Stimulated activated CD8-positive, alpha-beta memory T cell treated with anti-CD3 and anti-CD28 coated beads, Interleukin-15, amount 100 ng/mL, for 4 hours (primary cell): ENCODE measurements at places on chromosomes 2 and 18.

- no peak for DNase-seq
These were observed 47.7 kb downstream of the RAPGEF4 start for GRCh38 chr2:172783165-172783898.

- no peak for DNase-seq
These were observed 81.5 kb downstream of the XDH start for GRCh38 chr2:31333046-31333445.

DNA sequence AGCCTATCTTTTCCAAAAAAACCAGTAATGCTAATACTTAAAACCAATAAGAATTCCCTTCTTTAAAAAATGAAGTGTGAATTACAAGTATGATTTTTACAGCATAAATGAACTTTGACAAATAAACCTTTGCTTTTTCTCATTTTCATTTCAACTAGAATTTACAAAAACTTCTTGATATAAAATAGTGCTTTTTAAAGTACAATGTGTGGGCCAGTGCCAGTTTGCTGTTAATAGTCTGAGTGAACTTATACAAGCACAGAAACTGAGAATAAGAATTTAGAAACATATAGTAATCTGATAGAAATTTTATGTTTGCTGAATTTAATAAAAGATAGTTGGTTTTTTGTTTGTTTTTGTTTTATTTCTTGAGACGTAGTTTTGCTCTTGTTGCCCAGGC lies 43.7 kb upstream of the CHRNA1 start:
- DNase-seq = no peak

GRCh38 chr2:188851311-188851710 lies 122.9 kb upstream of the COL3A1 start:
- DNase-seq = no peak

- no peak for DNase-seq
These were observed 31.4 kb downstream of the FOSL2 start for GRCh38 chr2:28423856-28424605.

GRCh38 chr2:221574231-221574570 lies 2.1 kb upstream of the EPHA4 start:
- no peak for DNase-seq

DNA sequence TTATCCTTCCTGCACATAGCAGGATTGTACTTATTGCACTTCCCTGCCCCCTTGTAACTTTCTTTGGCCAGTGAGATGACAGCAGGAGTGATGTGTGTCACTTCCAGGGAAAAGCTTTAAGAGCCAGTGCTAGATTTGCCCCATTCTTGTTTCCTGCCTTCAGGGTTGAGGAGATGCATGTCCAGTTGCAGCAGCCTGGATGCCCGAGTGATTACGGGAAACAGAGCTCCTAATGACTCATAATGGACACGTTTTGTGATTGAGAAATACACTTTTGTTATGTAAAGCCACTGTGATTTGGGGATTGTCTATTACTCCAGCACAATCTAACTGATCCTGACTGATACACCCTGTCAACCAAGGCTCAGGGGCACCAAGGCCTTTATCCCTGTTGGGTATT lies 5.0 kb upstream of the TET3 start:
- DNase-seq = no peak

DNA sequence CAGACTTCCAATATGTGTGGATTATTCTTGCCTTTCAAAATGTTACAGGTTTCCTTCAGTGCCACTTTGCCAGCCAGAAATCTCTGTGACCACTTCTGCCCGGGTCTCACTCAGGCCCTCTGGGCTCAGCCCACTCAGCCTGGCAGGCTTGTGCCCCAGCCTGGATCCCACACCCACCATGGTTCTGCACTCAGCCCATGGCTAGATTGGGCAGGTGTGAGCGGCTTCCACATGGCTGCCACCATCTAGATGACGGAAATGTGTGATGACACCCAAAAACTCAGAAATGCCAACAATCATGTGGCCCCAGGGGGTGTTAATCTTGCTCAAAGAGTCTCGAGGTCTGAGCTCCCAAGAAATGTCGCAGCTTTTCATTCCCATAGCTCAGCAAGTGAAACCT lies 1097.5 kb upstream of the SLC39A10 start:
- no peak for DNase-seq

DNA sequence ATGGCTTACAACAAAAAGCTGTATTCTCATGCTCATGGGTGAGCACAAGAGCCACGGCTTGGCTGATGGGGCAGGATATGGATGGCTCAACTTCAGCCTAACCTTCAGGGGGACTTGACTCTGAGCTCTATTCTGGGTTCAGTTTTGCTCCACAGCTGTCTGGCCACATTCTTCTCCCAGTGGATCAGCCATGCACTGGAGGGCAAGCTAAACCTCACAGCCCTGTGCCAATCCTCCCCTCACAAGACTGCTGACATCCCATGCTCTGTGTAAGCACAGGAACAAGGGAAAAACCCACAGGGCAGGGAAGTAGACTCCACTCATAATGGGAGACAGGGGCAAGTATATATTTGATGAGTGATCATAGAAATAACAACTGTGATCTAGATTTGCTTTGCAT lies 35.6 kb downstream of the COPS8 start:
- DNase-seq = no peak

GRCh38 chr2:240224676-240225075 lies 84.2 kb upstream of the OTOS start:
- DNase-seq = no peak

DNA sequence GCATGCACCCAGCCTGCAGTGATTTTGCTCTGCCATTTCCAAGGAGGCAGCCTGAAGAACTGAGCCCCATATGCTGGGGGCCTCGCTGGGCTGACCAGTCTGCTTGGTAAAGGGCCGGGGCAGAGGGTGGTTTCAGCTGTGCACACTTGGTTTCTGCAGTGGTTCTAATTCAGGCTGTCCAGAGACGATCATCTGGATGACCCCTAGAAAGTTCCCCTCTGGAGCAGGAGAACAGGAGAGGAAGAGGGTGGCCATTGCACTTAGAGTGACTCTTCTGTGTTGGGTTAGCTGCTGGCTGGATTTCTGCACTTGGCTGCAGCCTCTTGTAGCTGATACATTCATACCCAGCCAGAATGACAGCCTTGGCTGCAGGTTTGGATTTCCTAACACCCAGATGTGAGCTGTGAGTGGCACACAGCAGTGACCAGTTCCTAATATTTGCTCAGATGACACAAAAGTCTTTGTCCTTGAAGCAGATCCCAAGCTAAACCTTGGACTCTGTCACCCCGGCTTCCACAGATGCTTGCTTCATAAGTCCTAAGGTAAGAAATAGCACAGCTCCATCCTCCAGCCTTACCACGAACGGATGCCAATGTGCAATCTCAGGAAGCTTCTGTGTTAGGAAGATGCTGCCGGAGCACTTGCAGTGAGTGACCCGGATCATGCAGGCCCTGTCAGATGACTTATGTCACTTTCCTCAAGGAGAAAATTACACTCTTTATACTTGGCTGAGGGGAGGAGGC lies 105.6 kb downstream of the HNRNPLL start:
- DNase-seq = no peak

- DNase-seq = no peak
These were observed 621.2 kb upstream of the ACVR2A start for GRCh38 chr2:147223553-147224060.

- DNase-seq = no peak
These were observed 128.6 kb downstream of the SH3RF3 start for GRCh38 chr2:109257653-109258052.

DNA sequence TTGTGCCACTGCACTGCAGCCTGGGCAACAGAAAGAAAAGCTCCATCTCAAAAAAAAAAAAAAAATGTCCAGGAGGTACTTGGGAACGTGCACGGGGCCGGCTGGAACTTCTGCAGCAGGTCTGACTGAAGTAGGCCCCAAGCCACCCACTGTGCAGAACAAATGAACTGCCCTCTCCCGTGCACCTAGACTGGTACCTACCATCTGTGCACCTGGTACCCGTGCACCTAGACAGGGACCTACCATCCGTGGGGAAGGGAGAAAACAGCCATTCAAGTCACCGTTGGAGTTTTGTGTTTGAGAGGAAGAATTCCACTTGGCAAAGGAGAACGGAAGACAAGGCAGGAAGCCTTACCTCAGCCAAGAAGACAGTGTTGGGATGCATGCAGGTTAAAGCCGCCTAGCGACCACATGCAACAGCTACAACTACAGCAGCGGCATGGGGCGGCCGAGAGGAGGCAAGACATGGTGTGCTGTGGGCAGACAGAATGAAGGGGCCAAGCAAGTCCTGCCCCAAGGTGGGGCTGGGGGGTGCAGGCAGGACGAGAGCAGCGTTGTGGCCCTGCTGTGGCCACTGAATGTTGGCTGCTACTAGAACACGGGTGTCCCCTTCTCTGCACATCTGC lies 16.1 kb downstream of the ST3GAL5 start:
- no peak for DNase-seq

DNA sequence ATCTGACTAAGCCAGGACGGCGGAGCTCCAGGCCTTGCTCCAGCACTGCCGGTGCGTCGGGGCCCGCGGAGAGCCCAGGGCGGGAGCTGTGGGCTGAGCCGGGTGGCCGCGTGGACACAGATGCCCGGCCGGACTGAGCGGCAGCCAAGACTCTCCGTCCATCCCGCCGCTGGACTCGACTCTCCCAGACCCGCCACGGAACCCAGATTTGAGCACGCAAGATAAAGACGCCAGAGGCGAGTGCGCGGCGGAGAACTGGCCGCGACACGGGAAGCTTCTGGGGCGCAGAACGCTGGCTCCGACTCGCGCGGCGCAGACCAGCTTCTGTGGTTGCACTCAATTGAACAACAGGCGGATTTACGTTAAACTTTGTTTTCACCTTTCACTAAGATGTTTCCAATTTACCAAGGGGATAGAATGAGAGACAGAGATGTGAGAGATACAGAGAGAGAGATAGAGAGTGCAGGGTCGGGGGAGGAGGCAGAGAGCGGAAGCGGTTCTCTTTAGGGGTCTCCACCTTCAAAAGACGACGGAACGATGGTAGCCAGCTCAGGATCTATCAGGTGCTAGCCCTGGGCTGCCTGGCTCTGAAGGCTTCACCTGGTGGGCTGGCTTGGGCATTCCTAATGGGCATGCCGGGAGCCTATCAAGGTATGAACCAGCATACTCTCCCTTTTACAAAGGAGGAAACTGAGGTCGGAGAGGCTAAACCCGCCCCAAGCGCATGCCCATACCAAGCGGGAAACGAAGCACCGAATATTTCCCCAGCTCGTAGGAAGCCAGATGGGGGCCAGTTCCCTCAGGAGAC lies 10.4 kb upstream of the EN1 start:
- no peak for DNase-seq

- no peak for DNase-seq
These were observed 253.3 kb upstream of the TANK start for GRCh38 chr2:160906878-160907277.

GRCh38 chr18:49899657-49900330 lies 86.5 kb upstream of the ACAA2 start:
- DNase-seq = no peak

GRCh38 chr2:128552141-128552805 lies 233.6 kb upstream of the HS6ST1 start:
- no peak for DNase-seq

DNA sequence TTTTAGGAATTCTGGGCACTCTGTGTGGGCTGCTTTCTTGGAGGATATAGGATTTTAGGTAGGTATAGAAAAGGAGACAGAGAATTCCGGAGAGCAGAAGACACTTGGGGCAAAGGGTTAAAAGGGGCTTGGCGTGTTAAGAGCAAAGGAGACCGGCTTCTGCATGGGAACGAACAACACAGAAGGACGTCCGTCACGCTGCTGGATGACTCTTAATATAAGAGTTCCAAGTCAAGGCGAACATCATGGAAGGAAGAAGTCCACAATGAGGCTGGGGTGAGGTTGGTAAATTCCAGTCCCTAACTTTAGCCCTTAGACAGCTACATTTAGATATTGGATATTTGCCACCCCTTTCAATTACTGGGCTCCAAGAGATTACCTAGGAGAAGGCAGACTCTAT lies 15.9 kb upstream of the SLC20A1 start:
- DNase-seq = no peak

DNA sequence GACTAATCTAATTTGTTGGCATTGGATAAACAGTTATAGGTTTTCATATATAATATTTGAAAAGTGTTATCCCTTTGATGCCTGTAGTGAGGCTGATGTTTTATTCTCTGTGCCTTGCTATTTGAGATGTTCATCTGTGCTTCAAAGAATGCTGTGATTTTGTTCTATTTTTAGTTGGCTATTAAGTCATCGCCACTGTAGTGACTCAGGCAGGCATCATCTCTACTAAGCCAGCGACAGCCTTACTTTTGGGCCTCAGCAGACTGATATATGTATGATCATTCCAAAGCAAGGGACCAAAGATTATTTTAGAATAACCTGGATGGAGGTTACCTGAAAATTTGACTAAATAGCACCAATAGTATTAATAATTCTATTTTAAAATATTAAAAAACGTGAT lies 1674.5 kb upstream of the NXPH2 start:
- DNase-seq = no peak

DNA sequence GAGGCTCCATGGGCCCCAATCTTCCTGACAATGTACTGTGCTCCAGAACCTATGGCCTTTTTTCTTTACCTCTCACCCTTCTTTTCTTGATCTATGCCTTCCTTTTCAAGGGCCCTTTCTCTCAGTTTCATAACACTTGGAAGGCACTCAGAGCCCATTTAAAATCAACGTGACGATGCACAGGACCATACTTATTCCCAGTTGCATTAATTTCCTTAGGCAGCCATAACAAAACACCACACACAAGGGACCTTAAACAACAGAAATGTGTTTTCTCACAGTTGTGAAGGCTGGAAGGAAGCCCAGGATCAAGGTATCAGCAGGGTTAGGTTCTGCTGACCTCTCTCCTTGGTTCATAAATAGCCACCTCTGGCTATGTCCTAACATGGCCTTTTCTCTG lies 414.0 kb upstream of the TNP1 start:
- DNase-seq = no peak

DNA sequence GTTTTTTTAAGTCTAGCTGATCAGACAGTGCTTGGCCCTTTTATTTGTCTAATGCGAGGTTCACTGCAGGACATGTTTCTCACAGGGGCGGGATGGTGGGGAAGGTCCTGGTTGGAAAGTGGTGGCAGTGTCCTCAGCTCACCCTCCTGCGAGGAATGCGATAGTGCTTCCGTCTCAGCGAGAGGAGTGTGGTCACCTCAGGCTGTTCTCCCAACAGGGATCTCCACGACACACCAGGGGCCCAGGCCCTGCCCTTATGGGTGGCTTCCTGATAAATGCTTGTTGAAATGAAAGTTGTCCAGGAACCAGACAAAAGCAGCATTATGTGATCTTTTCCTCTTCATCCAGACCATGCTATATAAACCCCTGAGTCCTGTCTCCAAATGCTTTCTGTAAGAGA lies 70.1 kb downstream of the BOLA3 start:
- no peak for DNase-seq

DNA sequence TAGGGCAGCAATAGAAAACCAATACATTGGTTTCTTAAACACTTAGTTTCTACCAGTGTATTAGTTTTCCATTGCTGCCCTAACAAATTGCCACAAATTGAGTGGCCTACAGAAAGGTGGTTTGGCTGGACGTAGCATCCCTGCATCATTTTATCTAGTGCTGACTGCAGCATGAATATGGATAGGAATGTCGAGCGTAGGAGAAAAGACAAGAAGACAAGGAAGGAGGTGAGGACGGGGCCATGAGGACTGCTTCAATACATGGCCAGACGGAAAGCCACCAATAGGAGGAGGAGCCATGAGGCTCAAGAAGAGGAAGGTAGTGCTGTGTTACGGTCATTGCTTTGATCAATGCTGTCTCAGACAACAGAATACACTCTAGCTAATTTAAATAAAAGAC lies 154.5 kb upstream of the NDUFV2 start:
- DNase-seq = no peak

GRCh38 chr18:35193316-35193715 lies 47.5 kb upstream of the ZNF397 start:
- DNase-seq = no peak

GRCh38 chr18:66972681-66973080 lies 368.8 kb upstream of the CDH19 start:
- no peak for DNase-seq

GRCh38 chr18:25164848-25165811 lies 186.8 kb downstream of the ZNF521 start:
- DNase-seq = no peak
